ENCODE measurements at places on chromosomes 3 and 15. TPM values are rescaled to one million over a fixed set of nuclear protein-coding genes. Genes with fewer than 3 reads are reported as not detected.

DNA sequence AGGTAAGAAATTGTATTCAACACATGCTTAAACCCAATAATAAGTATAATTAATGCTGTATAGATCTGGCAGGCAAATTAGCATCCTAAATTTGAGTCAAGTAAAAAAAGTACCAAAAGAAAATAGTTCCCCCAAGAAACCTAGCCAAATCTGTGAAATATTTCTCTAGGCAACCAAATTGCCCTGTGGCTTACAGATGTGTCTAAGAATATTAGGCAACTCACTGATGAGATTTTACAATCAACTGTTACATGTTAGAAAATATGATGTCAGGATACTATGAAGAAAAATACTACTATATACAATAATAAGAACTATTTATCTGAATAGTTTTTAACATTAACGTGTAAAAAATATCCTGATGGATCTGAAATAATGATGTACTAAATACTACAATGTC is 397.1 kb downstream of the TIGIT start:
- DNase-seq = no peak

GRCh38 chr3:176663387-176663786 is 533.9 kb downstream of the TBL1XR1 start:
- DNase-seq = no peak

Gene A4GNT
- total RNA-seq = not detected

GRCh38 chr3:184315871-184316661 is 1.7 kb downstream of the EIF4G1 start:
- DNase-seq = no peak

Gene CELF6
- total RNA-seq = not detected

DNA sequence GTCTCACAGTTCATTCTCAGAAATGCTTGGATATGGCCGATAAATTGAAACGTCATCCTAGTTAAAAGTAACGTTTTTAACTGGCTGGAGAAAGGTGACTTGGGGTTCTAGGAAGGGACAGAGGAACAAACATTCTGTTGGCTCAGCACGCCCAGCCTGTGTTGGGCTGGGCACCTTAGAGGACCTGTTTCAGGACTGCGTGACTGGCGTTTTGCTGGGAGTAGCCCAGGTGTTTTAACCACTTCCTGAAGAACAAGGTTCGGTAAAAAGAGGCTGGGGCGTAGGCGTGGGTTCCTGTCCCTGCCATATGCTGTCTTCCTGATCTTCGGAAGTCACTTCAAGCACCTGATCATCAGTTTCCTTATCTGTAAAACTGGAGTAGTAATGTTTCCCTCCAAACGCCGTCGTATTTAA is 1.1 kb upstream of the TLNRD1 start:
- no peak for DNase-seq

DNA sequence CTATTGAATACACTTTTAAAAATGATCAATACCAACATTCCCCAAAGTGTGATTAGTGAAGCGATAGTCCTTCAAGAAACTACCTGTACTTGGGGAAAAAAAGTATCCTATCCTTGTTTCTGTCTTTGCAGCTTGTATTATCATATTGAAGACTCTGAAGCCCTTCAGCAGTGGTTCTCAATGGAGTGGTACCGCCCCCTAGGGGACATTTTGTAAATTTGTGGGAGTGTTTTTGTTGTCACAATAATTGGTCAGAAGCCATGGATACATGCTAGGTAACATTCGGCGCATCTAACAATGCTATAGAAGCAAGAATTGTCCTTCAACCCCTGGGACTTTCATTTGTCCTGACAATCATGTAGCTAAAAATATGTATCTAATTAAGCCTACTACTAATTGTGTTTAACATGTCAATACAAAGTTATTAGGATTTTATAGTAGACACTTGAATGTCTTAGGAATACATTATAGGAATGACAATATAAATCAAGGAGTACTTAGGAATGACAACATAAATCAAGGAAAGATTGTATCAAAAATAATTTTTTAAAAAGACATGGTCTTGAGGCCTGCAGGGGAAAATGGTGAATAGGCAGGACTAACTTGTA is 53.7 kb downstream of the NMD3 start:
- DNase-seq = no peak

DNA sequence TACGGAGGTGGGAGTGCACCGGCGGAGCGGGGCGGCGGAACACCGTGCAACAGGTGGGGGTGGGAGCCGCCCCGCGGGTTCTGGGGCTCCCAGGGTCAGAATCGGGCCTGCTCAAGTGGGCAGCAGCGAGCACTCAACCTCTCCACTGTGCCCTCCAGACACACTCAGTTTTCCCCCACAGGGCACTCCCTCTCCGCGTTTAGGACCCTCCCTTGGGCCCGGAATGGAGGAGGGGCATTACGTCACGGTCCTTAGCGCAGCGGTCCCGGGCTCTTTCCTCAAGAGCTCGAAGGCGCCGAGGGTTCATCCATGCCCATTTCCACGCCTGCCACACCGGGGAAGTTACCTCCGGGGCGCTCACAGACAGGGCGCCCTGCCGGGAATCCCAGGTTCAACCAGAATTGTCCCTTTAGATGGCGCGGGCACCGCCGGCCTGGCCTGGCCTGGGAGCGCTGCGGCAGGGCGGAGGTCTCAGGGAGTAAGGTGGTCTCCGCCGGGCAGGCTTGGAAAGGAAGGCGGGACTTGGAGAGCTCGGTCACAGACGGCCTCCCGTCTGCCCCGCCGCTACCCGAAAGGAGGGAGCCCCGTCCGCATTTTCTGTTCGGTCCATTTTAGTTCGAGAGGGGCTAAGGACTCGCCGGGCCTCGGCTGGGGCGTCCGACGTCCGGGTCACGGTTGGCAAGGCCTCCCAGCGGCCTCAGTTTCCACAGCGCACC is 5.1 kb downstream of the RNU6-1 start:
- no peak for DNase-seq

GRCh38 chr3:33645060-33645647 is 72.9 kb downstream of the CLASP2 start:
- DNase-seq = peak; percentile 40

Gene CELSR3
- 3.6 TPM for total RNA-seq

- DNase-seq = no peak
These were observed 1218.3 kb upstream of the CADM2 start for GRCh38 chr3:83740504-83740903.

- DNase-seq = no peak
These were observed 266.6 kb downstream of the CGGBP1 start for GRCh38 chr3:87792198-87792533.

- no peak for DNase-seq
These were observed 326.7 kb downstream of the LSAMP start for GRCh38 chr3:116118475-116119169.

Gene SPRED1
- 11.2 TPM for total RNA-seq

GRCh38 chr3:195543500-195544229 is 540 bp upstream of the PPP1R2 start:
- no peak for DNase-seq

Gene CPN2
- total RNA-seq = not detected

Gene DCP1A
- total RNA-seq = 4.2 TPM

Gene DPPA2
- total RNA-seq = 0.51 TPM

- DNase-seq = no peak
These were observed 7.3 kb upstream of the EHD4 start for GRCh38 chr15:41979493-41980266.

DNA sequence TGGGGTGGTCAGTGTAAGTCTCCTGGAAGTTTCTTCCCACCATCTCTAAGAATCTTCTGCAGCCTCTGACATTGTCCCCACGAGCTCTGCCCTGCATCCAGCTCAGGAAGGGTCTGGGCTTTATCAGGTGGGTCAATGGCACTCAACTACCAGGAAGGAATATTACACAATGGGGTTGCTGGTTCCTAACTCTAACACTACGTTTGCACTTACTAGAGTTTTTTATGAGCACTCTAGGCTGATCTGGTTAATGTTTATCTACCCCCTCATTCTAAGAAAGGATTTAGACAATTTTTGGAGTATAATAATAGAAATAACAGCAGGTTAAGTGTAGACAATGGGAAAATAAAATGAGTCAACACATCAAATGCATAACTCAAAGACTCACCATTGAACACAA is 411.1 kb upstream of the RGMA start:
- DNase-seq = peak; percentile 14

Gene SLC7A14
- total RNA-seq = not detected

- DNase-seq = no peak
These were observed 155.6 kb downstream of the TIGIT start for GRCh38 chr3:114449271-114450007.

DNA sequence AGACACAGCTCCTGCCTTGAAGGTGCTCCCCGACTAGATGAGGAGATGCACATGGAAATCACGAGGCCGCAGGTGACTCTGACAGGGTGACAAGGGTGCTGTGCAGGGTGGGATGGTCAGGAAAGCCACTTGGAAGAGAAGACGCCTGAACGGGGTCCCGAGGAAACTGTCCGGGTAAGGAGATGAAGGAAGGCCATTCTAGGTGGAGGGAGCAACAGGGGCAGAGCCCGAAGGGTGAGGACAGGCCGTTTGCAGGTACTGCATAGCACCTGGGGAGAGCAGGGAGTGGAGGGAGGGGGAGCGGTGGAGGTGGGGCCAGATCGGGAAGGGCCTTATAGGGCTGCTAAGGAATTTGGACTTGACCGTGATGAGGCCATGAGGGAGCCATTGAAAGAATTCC is 105.6 kb upstream of the DLG1 start:
- DNase-seq = no peak

GRCh38 chr15:71572452-71573053 is 237.8 kb upstream of the NR2E3 start:
- DNase-seq = no peak

DNA sequence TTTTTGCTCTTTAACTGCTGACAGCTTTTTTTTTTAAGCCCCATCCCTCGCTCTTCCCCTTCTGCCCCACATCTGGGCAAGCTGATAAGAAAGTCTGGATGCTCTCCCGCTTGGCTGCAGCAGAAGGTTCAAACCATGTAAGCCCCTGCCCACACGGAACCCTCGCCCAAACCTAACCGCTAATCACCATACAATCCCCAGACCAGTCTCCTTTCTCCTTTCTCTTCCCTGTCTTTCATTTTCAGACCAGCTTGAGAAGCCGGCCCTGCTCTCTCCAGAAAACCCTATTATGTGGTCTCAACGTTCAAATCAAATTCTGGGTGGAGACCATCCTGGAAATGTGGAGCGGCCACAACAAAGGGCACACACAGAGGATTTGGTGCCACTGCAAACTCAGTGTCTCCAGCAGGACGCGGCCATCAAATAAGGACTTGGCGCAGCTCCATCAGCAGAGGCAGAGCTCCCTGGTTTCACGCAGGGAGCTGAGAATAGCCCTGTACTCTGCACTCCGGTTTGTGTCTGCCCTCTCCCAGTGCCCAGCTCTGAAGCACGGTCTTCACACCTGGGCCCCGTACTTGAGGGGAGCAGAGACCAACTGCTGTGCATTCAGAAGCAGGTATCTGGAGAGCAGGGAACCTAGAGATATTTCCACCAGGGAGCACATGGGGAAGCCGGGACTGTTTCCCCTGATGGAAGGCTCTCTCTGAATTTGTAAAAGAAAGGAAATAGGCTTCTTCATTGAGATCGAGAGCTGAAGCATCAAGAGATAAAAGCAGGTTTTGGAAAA is 92.6 kb downstream of the XXYLT1 start:
- DNase-seq = no peak

GRCh38 chr15:100254285-100254684 is 87.5 kb downstream of the ADAMTS17 start:
- no peak for DNase-seq

GRCh38 chr3:29668728-29669127 is 387.9 kb downstream of the RBMS3 start:
- DNase-seq = no peak

DNA sequence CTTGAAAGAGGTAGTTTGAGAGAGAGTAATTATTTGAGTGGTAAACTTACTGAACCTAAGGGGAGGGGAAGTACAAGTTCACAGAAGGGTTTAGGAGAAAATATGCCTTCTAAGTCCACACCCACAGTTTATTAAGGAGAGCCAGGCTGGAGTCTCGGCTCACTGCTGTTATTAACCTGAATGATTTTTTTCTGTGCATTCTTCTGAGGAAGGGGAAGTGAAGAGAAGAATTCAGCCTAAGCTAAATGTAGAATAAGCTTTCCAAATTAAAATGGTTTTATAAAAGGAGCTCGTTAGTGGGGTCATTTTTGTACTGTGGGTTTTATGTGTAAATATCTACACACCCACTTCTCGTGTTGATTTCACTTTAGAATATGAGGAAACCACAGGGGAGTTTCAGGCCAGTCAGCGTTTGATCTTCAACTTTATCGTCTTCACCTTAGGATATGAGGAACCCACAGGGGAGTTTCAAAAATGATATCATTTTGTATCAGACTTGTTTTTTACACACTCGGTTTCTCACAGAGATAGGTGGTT is 1.5 kb downstream of the WHAMM start:
- DNase-seq = no peak

- DNase-seq = peak; percentile 82
These were observed 118.6 kb upstream of the NR2E3 start for GRCh38 chr15:71691458-71692417.

Gene HYAL3
- 3.1 TPM for total RNA-seq

Gene CCR8
- total RNA-seq = not detected

GRCh38 chr15:64542091-64542490 is 81.7 kb downstream of the ZNF609 start:
- no peak for DNase-seq

DNA sequence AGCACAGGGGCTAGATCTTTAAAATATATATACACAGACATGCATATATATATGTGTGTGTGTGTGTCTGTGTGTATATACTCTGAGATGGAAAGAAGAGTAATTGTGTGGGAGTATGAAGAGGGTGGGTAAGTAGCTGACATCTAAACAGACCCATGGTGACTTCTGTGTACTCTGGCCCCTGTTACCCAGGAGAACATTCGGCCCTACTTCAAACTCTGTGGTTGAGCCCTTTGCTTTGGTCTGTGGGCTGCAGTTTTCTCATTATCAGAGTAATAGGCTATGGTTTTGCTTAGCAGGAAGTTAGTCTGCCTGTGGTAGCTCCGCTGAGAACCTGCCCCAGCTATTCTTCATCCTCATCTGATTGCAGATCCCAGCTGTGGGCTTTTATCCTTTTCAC is 141.4 kb downstream of the RBPMS2 start:
- no peak for DNase-seq

Gene GALNT15
- total RNA-seq = not detected

Gene LAMB2
- total RNA-seq = 112 TPM

Gene PRR23E
- total RNA-seq = not detected

Gene ZBTB47
- total RNA-seq = 2.6 TPM

Gene GABRB3
- total RNA-seq = 1.3 TPM

DNA sequence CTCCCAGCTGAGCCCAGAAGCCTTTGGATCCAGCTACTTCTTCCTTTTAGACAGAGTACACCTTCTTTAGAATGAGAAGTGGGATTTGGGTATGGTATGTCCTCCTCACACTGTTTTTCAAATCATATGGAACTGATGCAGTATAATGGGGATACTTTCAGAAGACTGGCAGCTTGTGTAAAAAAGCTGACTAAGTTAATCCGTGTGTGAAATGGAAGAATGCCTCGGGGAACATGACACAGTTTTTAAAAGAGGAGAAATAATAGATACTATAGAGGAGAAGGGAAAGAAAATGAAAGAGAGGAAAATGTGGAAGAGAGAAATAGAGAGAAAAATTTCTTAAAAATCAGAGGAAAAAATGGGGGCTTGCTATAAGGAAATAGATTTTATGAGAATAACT is 47.7 kb downstream of the TUSC7 start:
- no peak for DNase-seq
